ENCODE measurements at places on chromosomes 1 and 21.
A peak's percentile ranks its signal among the peaks of the same experiment; 100 is the strongest.

DNA sequence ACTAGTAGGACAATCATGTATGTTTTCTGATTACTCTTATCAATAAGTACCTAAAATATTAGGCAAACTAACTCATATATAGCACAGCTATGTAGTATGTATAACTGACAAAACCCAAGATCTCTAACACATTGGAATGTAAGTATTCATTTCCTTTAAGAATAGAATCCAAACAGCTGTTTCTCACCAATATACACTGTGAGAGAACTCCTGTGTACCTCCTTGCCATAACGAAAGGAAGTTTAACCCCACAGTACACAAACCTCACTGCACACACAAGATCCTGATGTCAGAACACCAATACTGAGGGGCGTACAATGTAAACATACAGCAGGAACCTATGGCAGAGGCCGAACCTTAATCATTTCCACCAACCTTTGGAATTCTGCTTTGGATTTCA, 113.0 kb downstream of the SMYD3 start:
- no peak for DNase-seq

DNA sequence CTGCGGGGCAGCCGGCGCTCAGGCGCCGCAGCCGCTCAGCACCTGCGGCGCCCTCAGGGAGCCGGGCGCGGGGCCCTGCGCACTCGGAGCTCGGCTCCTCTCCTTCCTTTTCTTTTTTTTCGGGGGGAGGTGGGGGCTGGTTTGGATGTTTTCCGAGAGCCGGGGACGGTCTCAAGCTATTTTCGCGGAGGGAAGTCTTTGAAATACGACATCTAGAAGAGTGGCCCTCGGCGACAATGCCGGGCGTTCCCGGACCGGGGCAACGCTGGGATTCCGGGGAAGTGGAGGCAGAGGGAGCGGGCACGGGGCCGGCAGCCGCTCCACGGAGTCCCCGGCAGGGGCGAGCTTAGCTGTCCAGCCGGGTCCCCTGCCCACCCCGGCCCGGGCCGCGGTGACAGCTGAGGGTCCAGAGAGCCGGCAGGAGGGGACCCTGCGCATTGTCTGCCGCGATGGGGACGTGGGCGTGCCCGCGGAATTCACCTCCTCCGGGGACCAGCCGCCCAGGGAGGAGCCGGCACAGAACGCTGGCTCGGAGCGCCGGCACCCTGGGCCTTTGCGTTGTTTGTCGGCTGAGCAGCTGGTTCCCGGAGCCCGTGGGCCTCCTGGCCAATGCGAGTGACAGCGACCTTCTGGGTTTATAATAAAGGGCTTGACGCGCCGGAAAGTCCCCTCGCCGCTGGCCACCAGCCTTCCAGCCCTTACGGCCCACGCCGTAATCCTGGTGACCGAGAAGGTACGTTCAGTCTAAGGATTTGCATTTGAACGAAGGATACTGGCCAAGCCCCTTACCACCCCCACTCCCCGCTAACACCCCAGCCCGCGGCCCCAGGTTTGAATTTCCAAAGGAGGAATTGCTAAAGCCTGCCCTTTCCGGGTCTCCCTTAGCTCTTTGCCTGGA, 582 bp downstream of the SLC37A1 start:
- peak; percentile 51 for DNase-seq

- no peak for DNase-seq
These were observed 4.6 kb downstream of the LRRC8B start for GRCh38 chr1:89529196-89529595.

DNA sequence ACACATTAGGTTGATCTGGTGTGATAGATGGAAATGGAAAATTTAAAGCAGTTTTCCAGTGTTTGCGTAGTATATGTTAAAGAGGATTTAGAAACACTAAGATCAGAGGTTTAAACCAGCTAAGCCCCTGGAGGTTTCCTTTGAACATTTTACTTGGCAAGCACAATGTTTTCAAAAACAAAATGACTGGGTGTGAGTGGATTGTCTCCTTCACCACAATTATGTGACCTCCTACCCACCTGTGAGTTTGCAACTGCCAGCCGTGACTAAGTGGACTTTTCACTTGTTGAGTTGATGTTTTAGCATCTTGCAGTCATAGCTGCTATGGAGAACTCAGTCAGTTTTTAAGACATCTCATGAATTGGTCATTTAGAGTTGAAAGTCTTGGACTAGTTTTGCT, 4.7 kb downstream of the CCDC190 start:
- no peak for DNase-seq

DNA sequence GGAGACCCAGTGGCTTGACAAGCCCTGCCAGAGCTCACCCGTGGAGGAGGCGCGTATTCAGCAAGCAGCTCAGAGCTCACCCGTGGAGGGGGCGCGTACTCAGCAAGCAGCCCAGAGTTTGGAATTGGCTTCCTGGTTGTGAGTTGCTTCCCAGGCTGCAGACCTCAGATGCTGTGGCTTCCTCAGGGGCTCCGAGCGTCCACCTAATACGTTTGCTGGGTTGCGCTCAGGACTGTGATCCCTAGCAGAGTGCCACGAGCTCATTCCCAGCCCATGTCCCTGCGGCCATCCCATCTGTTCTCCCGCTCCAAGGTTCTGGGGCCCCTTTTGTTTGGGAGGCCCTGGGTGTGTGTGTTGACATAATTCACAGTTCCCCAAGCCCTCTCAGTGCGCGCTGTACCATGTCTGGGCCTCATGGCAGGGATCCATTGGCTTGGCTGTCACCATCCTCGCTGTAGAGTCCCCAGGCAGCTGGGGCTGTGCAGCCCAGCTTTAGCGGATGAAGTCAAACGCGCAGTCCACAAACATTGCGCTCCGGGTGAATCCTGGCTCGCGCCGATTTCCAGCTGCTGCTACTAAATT, 3.6 kb downstream of the AJAP1 start:
- peak; percentile 16 for DNase-seq

- DNase-seq, result no peak
These were observed 593 bp upstream of the DNAJC16 start for GRCh38 chr1:15526021-15526489.

- no peak for DNase-seq
These were observed 216.3 kb upstream of the FAM78B start for GRCh38 chr1:166383137-166383536.

- no peak for DNase-seq
These were observed 14.4 kb downstream of the FHAD1 start for GRCh38 chr1:15261155-15262002.

- no peak for DNase-seq
These were observed 79.1 kb upstream of the GPR88 start for GRCh38 chr1:100458661-100459357.

DNA sequence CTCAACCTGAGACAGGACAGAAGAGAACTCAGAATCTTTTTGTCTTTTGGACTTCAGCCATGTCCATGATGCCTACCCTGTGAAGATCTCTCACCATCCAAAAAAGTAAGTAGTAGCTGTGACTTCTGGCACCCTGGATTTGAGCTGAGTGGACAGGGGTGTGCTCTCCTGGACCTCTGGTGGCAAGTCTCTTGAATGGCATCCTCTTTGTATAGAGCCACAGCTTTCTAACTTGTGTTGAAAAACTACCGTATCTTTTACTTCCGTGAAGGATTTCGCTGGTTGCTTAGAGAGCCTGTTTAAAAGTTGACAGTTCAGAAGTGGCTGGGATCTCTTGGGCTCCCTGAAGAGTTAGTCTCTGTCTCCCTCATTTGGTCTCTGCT, 1.8 kb downstream of the MFN2 start:
- DNase-seq, result no peak

DNA sequence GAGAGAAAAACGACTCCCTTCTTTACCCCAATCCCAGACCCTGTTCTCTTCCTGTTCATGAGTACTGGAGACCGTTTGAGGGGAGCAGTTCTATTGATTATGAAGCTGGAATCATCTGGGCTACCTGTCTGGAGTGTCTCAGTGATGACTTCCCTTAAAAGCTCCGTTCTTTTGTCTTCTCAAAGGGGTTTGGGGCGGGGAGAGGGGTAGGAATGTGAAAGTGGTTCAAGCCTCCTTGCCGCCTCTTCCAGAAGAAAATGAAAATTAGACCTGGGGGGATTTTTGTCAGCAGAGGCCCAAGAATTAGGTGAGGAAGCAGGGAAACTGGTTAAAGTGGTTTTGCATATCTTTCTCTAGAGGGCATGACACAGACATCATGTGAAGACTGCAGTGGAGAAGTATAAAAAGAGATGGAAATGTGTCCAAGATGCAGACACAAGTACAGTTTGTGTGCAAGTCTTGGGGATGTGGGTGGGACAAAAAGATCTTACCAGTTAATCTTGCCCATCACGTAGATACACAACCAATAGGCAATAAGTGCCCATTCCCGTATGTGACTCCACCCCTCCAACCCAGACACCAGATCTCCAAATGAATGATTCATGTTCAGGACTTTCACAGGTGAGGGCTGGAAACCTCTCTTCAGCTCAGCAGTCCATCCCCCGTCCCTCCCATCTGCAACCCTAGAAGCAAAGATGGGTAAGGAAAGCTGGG, 470 bp upstream of the MTMR11 start:
- peak; percentile 48 for DNase-seq

DNA sequence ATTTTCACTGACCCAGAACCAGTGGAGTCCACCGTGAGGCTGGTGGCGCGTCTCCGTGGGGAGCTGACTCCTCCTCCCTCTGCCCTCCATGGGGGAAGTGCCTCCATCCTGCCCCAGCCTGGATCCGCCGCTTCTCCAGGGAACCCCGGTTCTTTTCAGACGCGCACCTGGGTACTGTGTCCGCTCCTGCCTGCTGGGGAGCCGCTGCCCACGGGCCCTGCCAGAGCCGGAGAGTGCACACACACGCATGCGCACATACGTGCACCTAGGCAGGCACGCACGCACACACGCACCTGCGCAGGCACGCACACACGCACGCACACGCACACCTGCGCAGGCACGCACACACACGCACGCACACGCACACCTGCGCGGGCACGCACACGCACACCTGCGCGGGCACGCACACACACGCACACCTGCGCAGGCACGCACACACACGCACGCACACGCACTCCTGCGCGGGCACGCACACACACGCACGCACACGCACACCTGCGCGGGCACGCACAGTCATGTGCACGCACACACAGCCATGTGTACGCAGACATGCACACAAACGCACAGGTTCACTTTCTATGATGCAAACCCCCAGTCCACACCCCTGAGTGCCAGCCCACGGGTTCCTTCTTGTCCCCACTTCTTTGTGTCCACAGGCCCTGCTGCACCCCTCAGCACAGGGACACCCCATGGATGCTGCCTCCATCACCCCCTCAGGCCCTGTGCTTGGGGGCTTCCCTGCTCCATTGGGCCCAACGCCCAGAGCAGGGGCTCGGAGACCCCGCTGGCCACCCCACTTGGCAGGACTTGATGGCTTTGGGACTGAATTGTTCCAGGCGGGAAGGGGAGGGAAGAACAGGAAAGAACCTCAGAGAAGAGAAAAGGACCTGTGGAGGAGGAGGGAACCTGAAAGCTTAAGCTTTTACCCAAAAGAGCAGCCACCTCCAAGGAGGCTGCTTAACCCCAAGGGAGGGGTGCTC, 42.7 kb downstream of the MORN1 start:
- no peak for DNase-seq

GRCh38 chr1:8294170-8294697, 23.7 kb upstream of the SLC45A1 start:
- no peak for DNase-seq

DNA sequence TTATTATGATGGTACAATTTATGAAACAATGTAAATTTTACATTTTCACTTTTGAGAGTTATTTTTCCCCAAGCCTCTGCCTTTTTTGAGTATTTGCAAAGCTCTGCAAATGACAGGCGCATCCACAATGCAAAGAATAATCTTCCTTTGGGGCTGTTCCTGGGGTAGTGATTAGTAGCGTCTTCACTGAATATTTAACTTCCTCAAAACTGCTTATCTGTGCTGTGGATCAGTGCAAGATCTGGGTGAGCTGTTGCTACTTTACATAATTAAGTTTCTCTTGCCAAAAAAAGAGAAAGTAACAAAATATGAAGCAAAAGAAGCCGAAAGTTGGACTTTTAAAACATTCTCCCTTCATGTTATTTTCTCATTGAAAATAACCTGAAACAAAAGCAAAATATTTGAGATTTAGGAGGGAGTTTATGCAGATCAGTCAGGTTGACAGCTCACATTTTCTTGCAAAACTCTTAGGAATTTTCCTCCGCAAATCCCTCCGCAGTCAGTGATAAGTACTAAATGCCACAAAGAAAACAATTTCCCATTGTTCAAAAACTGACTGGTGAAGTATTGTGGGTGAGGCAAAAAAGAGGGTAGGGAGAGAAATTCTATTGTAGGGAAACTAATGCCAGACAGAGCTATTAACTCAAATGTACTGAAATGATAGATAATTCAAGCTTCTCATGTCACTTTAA, 276.4 kb upstream of the B3GALT2 start:
- no peak for DNase-seq

DNA sequence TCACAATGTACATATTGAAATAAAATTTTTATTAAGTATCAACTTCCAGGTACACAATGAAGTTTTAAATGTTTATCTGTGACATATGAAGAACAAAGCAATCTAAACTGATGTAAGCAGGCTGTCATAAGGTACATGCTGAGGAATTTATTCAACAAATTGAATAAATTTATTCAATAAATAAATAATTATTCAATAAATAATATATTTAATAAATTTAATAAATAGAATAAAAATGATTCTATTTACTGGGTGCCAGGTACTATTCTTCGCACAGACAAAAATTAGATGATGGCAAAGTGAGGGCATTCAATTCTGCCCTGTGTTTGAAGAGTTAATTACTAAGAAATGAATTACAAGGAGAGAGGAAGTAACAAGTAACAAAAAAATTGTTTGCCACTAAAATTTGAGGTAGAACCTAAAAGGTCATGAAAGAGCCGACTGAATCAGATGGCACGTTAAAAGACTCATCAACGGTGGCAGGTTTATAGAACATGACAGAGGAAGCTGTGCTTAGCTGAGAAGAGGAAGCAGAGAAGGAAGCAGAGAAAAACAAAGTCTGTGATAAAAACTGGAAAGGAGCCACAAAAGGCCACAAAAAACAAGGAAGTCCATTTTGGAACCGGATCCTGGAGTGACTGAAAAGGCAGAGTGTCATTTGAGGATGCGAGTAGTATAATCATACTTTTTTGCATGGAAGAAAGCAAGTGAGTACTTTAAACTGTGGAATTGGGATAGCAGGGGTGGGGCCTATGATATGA, 2.2 kb upstream of the USP24 start:
- no peak for DNase-seq

DNA sequence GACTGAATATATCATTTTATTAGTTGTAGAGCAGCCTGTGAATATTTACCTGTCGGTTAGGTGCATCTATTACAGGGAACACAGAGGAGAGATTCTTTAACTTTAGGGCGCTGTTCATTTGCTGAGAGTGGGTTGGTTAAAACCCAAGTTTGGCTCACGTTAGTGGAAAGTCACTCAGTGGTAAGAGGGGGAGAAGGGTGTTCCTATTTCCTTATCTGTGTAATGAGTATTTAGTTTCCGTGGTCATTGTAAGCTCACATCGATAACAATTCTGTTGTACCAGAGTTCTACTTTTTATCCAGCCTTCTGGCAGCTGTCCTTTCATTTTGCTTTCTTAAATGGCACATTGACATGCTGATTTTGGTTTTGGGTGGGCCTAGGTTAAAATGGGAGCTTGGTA, 773.2 kb upstream of the ADAMTS5 start:
- DNase-seq, result no peak

Data from ELF-1 (cell line).